Caki2 (cell line): ENCODE measurements at places on chromosomes 5 and 9. TPM values are rescaled to one million over a fixed set of nuclear protein-coding genes. Genes with fewer than 3 reads are reported as not detected.

The GABRA6 gene
- total RNA-seq: not detected in 2 replicates

The ADAMTS19 gene
- not detected in 2 replicates for total RNA-seq

DNA sequence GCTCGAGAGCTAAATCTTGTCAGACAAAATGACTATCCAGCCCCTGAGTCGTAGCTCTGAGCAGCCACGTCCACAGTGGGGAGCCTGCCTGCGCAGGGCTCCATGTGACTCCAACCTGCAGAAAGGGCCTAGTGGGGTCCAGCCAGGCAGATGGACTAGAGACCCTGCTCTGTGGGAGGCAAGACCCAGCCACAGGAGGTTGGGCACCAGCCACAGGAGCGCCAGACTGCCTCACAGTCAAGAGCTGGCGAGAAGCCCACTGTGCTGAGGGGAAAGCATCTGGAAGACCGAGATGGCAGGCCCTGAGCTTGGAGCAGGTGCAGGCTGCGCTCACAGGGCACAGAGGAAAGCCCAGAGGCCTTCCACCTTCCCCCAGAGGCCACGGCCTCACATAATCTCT is 61.4 kb downstream of the C5orf15 start:
- DNase-seq: no peak

The TRPM3 gene
- 0.37 TPM in 1 of 2 replicates, not detected in the other for total RNA-seq

GRCh38 chr5:39189292-39189955 is 29.9 kb downstream of the FYB1 start:
- DNase-seq: no peak

DNA sequence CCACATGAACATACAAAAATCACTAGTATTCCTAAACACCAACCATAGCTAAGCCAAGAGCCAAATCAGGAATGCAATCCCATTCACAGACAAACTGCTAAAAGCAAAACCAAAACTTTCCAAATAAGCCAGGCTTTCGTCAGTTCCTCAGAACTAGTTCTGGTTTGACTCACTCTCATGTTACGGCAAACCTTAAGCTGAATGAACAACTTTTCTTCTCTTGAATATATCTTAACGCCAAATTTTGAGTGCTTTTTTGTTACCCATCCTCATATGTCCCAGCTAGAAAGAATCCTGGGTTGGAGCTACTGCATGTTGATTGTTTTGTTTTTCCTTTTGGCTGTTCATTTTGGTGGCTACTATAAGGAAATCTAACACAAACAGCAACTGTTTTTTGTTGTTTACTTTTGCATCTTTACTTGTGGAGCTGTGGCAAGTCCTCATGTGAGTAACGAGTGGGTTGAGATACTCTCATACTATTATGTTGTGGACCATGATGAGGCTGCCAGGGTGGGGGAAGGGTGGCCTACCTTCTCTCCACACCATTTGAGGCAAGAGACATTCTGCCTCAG is at the start of gene PDCD1LG2:
PDCD1LG2 (plus strand) TSS at position 172 of the 572 bp plus-strand sequence. CDS start 12,016 bp downstream, outside the sequence.
- DNase-seq: no peak
